ENCODE measurements at places on chromosomes 13 and 19.
A peak's percentile ranks its signal among the peaks of the same experiment; 100 is the strongest.

GRCh38 chr13:101998129-101998528 is 403.7 kb downstream of the FGF14 start:
- no peak for DNase-seq

DNA sequence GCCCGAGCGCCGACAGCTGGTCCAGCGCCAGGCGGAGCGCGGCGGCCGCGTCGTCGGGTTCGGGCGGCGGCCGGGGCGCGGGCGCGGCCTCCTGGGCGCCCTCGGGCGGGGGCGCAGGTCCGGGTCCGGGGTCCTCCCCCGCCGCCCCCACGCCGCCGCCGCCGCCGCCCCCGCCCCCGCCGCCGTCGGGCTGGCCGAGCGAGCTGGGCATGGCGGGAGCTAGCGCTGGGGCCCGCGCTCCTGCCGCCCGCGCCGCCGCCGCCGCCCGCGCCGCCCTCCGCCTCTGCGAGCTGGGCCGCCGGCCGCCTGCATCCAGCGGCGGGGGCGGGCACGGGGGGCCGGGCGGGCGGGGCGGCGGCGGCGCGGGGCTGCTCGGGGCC is 287 bp downstream of the MEX3D start:
- no peak for DNase-seq

DNA sequence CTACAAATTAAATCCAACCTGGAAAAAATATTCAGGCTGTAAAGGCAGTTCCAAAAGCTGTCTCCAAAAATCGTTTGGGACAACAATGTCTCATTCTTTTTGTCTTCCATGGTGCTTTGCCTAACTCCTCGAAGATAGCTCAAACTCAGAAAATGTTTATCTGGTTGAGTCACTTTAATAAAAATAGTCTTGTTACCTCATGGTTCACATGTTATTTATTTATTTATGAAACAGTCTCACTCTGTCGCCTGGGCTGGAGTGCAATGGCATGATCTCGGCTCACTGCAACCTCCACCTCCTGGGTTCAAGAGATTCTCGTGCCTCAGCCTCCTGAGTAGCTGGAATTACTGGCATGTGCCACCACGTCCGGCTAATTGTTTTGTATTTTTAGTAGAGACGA is 4.9 kb upstream of the BRD4 start:
- no peak for DNase-seq

DNA sequence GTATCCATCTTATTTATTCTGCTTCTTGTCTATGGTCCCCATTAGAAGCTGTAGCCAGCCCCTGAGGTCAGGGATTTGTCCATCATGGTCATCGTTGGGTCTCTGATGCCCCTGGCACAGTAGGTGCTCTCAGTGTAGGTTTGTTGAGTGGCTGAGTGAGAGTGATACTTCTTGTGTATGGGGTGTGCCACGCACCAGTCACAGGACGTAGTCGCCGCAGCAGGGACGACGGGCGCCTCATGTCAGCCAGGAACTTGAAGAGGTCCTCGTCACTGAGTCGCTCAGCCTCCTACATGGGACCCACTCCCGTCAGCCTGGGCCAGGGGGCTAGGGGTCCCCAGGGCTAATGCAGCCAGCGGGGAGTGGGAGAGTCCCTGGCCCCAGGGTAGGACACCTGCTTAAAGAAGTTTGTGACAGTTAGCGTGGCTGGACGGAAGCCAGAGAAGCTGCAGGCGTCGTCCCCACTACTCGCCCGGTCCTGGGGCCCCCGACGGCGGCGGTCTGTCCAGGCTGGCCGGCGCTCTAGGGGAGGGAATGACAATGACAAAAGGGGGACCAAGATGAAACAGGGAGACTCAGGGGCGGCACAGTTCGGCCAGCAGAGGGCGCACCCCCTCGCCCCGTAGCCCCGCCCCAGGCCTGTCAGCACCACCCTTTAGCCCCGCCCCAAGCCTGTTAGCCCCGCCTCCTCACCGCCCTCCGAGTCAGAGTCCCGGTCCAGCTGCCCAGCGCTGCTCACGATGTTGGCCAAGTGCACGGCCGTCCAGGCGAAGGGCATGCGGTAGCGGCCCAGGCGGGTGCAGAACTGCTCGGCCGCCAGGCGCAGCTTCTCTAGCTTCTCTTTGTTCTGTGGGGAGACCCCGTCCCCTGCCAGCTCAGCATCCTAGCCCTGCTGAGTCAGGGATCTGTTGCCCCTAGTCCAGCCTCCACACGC is 3.7 kb downstream of the ANGPTL8 start:
- DNase-seq: peak; percentile 98

GRCh38 chr13:110646442-110647364 is 31.4 kb downstream of the NAXD start:
- no peak for DNase-seq

DNA sequence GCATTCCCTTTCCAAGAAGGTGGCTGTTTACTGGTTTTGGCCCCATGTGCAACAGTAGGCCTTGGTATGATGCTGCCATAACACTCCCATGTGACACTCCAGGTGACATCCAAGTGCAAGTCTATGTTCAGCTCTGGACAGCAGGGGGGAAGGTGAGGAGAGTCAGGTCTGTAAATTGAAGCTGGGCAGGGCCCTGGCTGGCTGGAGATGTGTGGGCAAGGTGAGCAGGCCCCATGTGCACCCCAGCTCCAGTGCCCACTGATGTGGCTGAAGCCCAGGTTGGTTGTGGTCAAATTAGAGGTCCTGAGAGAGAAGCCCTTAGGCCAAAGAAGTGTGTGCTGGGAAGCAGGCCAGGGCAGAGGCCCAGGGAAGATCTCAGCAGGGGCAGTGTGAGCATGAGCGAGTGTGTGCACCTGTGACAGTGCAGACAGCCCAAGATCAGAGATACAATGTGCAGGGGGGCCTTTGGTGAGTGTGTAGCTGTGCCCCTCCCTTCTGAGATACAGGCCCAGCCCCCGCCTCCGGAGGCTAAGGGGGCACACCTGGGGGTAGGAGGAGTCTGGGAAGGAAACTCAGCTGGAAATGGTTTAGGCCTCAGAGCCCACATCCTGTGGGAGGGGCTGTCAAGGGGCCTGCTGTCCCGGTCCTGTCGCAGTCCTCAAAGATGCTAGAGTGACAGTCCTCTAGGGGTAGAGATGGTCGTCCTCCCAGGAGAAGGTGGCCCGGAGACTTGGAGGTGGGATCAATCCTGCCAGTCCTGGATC is 18.6 kb downstream of the DEDD2 start:
- no peak for DNase-seq

GRCh38 chr19:12255372-12255771 is 39.3 kb downstream of the ZNF44 start:
- no peak for DNase-seq

DNA sequence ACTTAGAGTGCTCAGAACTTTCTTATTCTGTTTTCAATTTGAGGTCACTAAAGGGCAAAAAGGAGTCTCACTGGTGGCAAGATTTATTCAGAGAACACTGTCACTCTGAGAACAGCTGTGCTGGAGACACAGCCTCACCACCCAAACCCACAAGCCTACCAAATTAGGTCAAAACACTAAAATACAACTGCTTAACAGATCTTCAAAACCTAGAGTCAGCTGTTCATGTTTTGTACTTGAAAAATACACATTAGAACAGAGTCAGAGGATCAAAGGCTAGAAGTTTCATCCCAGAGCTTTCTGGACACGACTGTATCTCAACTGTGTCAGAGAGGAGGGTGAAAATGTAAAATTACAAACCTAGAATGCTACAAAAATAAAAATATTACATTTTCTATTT is 89.3 kb downstream of the MIPEP start:
- DNase-seq: no peak
